ENCODE measurements at places on chromosomes 5 and 9.

GRCh38 chr5:36751886-36752285 is 124.7 kb upstream of the NIPBL start:
- no peak for DNase-seq

GRCh38 chr9:20835377-20836286 is 151.6 kb downstream of the FOCAD start:
- DNase-seq: no peak

GRCh38 chr5:110054240-110054639 is 364.5 kb downstream of the MAN2A1 start:
- peak; percentile 78 for DNase-seq

DNA sequence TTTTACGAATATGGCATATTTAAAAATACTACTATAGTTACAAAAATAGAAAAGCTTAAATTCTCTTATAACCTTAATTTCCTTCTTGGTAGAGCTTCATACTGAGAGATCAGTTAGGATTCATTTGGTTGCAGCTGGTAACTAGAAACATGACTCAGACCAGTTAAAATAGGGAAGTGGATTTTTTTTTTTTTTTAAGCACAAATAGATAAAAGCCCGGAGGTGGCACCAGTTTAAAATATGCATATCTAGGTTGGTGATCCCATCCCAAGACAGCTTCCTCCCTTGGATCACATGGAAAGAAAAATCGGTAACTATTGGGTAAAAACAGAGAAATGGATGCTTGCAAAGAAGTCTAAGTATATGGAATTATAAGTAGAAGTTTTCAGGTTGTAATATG is 1634.3 kb downstream of the MAT2B start:
- DNase-seq: no peak

- peak; percentile 61 for DNase-seq
Measured at GRCh38 chr5:149796030-149796429, 65.9 kb downstream of the PPARGC1B start.

DNA sequence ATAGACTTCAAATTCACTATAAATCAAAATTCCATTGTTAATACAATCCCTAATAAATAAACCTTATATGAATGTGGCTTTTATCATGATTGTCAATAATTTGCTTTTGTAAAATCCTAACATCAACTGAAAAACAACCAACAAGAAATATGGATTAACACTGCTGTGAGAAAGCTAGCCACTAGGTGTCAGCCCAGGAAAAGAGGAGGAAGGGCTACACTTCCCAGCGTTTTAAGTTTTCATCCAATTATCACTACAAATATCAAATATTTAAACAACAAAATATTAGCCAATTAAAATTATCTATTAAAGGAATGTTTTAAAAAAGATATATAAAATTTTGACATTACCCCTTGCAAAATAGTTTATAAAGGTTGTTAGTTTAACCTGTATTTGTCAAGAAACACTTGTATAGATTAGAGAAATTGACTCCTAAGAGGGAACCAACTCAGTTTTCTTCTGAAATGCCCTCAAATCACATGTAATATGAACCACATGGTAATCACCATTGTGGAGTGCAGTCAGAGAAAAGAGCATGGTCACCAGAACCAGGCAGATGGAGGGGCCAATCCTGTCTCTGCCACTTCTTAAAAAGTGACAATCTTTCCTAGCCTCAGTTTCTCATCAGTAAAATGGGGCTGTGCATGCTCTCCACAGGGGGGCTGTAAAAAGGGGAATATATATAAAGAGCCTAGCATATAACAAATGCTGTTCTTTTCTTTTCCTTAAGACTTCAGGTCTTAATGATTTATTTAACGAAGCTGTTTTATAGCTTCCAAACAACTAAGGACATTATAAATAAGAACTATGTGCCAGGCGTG is 188.2 kb downstream of the CRB2 start:
- DNase-seq: no peak
